Activated CD8-positive, alpha-beta T cell treated with anti-CD3 and anti-CD28 coated beads for 36 hours (primary cell): ENCODE measurements at places on chromosomes 13 and 19.

DNA sequence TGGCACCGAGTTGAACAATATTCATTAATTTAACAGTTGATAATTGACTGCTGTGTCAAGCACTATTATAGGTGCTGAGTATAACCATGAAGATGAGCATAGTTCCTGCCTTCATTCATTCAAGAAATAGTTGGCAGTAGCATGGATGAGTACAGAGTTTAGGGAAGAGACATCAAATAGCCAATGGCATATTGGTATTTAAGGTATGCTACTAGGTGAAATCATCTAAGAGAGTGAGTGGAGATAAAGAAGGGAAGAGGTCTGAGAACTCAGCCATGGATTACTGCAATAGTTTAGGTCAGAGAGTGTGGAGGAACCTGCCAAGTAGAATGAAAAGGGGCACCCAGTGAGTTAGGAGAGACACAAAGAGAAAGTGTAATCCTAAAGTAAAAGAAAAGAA lies 4.9 kb upstream of the HTR2A start:
- no peak for DNase-seq
- peaks cover 17% of the 10 kb centered on the region for H3K27me3 ChIP-seq
- H3K36me3 ChIP-seq, result no peaks in the 10 kb centered on the region
- H3K27ac ChIP-seq, result no peak overlapping the region
- H3K4me3 ChIP-seq, result no peak overlapping the region

DNA sequence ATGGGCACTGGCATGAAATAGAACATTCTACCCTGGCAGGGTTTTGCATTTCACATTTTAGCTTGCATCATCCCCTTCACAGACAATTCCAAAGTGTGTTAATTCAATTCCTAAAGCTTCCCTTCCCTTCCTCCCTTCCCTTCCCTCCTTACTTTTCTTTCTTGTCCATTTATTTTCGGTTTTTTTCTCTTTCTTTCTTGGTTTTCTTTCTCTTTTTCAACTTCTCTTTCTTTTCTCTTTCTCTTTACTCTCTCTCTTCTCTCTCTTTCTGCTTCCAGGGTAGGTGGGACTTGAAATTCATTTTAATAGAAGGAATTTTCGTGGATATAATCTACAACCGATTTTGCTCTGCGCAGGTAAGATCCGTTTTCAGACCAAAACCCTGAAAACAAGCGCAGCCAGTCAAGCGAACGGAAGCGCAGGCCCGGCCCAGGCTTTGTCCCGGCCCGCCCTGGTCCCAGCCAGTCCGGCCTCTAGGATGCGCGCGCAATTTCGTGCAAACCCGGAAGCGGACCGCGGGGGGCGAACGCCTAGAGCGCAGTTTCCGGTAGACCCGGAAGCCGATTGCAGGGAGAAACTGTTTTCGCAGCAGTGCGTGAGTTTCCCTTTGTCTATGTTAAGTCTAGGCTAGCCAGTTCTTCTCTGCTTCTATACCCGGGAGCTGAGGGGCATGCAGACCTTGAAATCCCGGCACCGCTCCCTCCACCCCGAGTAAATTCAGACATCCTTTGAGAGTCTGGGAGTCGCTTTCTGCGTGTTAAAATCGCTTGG lies at the start of gene ZNF528:
TSS of gene ZNF528 (plus strand) at position 540 of the 771 bp plus-strand sequence. CDS start 4,165 bp downstream, outside the sequence.
- H3K27me3 ChIP-seq, result no peaks in the 10 kb centered on the region
- peak within 1 kb of the TSS; percentile 86 for H3K4me3 ChIP-seq
- DNase-seq, result peak; percentile 97
- peaks cover 78% of the 10 kb centered on the region for H3K36me3 ChIP-seq
- peak within 1 kb of the TSS; percentile 93 for H3K27ac ChIP-seq

DNA sequence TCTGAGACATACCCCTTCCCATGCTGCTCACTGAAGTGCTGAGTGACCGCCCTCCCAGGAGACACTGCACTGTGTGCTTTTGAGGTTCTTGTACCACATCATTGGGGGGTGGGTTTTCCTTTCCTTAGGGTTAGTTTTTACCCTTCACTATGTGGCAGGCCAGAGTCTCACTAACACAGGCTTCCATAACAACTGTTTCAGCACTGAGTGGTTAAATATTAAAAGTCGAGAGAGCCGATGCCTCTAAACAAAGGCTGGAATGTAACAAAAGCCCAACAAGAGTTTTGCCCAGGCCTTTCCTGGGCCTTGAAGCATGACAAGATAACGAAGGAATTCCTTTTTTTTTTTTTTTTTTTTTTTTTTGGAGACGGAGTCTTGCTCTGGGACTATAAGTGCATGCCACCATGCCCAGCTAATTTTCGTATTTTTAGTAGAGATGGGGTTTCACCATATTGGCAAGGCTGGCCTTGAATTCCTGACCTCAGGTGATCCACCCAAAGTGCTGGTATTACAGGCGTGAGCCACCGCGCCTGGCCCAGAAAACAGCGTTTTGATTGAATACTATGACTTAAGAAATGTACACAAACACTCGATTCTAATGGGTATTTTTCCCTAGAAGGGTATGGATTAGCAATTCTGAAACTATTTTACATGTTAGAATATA lies 46.5 kb downstream of the ZNF823 start:
- H3K4me1 ChIP-seq, result peaks cover 15% of the 10 kb centered on the region
- peaks cover 5% of the 10 kb centered on the region for H3K36me3 ChIP-seq

GRCh38 chr19:35204799-35205732 lies 23.5 kb downstream of the FAM187B start:
- peaks cover 78% of the 10 kb centered on the region for H3K4me1 ChIP-seq
- H3K27me3 ChIP-seq, result no peaks in the 10 kb centered on the region
- peak overlapping the region; percentile 94 for H3K27ac ChIP-seq
- peak; percentile 62 for DNase-seq
- peaks cover 9% of the 10 kb centered on the region for H3K36me3 ChIP-seq
- H3K4me3 ChIP-seq, result peak overlapping the region; percentile 3

- H3K27me3 ChIP-seq, result peaks cover 4% of the 10 kb centered on the region
- no peaks in the 10 kb centered on the region for H3K4me1 ChIP-seq
- DNase-seq, result peak; percentile 78
- H3K27ac ChIP-seq, result no peak overlapping the region
- no peaks in the 10 kb centered on the region for H3K36me3 ChIP-seq
Observed at GRCh38 chr19:28878862-28879566, 333.9 kb downstream of the UQCRFS1 start.

DNA sequence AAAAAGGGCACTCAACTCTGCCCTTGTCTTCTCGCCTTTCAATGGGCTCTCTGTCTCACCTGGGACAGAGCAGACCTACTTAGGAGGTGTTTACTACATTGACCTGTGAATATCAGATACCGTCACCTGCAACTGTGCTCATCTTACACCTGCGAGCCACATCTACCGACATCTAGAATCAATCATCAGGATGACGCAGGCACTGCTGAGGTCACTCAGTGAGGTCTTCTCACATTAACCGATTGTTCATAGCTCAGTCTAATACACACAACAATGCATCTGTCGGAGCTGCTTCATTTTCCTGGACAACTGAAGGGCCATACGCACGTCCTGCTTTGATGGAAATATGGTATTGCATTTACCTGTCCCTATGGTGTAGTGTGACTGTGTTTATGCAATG lies 211.9 kb downstream of the FGF9 start:
- H3K27ac ChIP-seq, result no peak overlapping the region
- DNase-seq, result no peak
- peaks cover 13% of the 10 kb centered on the region for H3K27me3 ChIP-seq
- no peak overlapping the region for H3K4me3 ChIP-seq
- no peaks in the 10 kb centered on the region for H3K4me1 ChIP-seq

DNA sequence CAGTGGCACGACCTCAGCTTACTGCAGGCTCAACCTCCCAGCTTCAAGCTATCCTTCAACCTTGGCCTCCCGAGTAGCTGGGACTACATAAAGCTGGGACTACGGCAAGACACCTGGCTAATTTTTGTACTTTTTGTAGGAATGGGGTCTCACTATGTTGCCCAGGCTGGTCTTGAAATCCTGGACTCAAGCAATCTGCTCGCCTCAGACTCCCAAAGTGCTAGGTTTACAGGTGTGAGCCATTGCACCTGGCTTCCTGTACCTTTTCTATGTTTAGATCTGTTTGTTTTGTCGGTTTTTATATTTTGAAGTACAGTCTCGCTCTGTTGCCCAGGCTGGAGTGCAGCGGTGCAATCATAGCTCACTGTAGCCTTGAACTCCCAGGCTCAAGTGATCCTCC lies 17.5 kb upstream of the TICAM1 start:
- H3K27ac ChIP-seq, result no peak overlapping the region
- peaks cover 3% of the 10 kb centered on the region for H3K4me1 ChIP-seq
- H3K27me3 ChIP-seq, result no peaks in the 10 kb centered on the region
- H3K36me3 ChIP-seq, result peaks cover 5% of the 10 kb centered on the region
- no peak for DNase-seq

DNA sequence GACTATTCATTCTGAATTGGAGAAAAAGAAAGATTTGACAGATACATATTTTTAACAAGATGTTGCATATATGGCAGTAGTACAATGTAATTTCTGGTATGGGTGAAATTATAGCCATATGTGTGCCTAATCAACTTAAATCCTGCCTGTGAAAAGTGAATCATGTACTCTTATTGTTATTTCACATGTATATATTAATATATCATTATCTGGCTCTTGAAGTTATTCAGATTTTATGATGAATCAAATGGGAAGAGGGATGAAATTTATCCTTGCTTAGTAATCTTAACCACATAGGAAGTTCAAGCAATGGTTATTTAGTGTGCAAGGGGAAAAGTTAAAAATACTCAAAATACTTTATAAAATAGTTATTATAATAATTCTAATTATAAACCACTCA lies 80.5 kb downstream of the GPC6 start:
- H3K27me3 ChIP-seq, result no peaks in the 10 kb centered on the region
- H3K27ac ChIP-seq, result no peak overlapping the region
- no peak overlapping the region for H3K4me3 ChIP-seq
- H3K4me1 ChIP-seq, result no peaks in the 10 kb centered on the region
- no peaks in the 10 kb centered on the region for H3K36me3 ChIP-seq

- peaks cover 15% of the 10 kb centered on the region for H3K27me3 ChIP-seq
- H3K36me3 ChIP-seq, result no peaks in the 10 kb centered on the region
- H3K4me1 ChIP-seq, result peaks cover 11% of the 10 kb centered on the region
Observed at GRCh38 chr13:36814465-36814864, 4.6 kb upstream of the RFXAP start.

GRCh38 chr13:37475966-37476365 lies 122.6 kb downstream of the POSTN start:
- no peaks in the 10 kb centered on the region for H3K36me3 ChIP-seq
- no peak for DNase-seq
- no peak overlapping the region for H3K4me3 ChIP-seq
- H3K27ac ChIP-seq, result no peak overlapping the region
- no peaks in the 10 kb centered on the region for H3K4me1 ChIP-seq

- H3K4me1 ChIP-seq, result peaks cover 15% of the 10 kb centered on the region
- peaks cover 21% of the 10 kb centered on the region for H3K27me3 ChIP-seq
- H3K27ac ChIP-seq, result no peak overlapping the region
- DNase-seq, result peak; percentile 82
- H3K36me3 ChIP-seq, result peaks cover 2% of the 10 kb centered on the region
Observed at GRCh38 chr19:51607920-51608562, 22.2 kb downstream of the SIGLEC5 start.

DNA sequence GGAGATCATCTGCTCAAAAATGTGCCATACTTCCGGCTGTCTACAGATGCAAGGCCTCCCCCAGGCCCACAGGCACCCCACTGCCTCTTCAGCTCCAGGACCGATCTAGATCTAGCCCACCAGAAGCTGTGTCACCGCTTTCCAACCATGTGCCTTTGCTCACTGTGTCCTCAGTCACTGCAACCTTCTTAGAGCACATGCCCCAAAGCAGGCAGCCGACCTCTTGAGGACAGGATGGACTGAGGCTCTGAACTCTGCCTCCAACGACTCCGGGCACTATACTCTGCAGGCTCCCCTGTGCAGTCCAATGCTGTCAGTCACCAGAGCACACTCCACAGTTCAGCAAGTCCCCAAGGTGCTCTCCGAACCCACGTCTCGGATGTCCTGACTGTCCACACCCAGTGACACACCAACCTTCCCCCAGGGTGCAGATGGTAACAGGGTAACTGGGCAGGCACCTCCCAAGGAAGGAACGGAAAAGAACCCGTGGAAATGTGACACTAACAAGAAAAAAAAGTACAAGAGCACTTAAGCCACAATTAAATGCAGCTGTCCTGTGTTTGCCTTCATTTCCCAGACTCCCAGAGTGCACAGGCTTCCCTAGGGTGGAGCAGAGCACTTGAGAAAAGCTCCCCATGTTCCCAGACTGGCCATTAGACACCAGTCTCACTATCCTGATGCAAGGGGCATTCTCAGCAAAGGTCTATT lies 4.8 kb downstream of the STK24 start:
- peaks cover 57% of the 10 kb centered on the region for H3K36me3 ChIP-seq
- peak overlapping the region; percentile 88 for H3K27ac ChIP-seq
- peaks cover 73% of the 10 kb centered on the region for H3K4me1 ChIP-seq

DNA sequence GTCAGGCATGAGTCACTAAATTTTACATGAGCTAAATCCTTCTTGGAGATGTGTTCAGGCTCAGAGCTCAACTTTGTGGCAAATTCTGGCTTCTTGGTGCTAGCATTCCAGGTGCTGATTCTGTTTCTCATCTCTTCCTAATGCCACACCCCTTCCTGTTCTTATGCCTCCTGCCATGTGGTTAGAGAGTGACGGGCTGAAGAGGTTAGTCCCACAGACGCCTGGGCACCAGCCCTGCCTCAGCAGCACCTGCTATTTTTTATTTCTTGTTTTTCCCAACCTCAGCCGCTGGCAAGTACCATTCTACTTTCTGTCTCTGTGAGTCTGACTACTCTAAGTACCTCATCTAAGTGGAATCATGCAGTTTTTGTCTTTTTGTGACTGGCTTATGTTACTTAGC lies 329.5 kb downstream of the KCNRG start:
- peaks cover 9% of the 10 kb centered on the region for H3K27me3 ChIP-seq
- H3K36me3 ChIP-seq, result no peaks in the 10 kb centered on the region
- H3K4me1 ChIP-seq, result peaks cover 4% of the 10 kb centered on the region
- no peak overlapping the region for H3K27ac ChIP-seq
- no peak overlapping the region for H3K4me3 ChIP-seq

GRCh38 chr13:37736045-37736444 lies 133.5 kb downstream of the TRPC4 start:
- H3K4me1 ChIP-seq, result no peaks in the 10 kb centered on the region
- no peak for DNase-seq
- H3K27me3 ChIP-seq, result no peaks in the 10 kb centered on the region
- no peak overlapping the region for H3K27ac ChIP-seq
- H3K36me3 ChIP-seq, result no peaks in the 10 kb centered on the region

- H3K27ac ChIP-seq, result no peak overlapping the region
- no peak for DNase-seq
- H3K27me3 ChIP-seq, result peaks cover 17% of the 10 kb centered on the region
- peaks cover 5% of the 10 kb centered on the region for H3K4me1 ChIP-seq
- no peaks in the 10 kb centered on the region for H3K36me3 ChIP-seq
- H3K4me3 ChIP-seq, result peak overlapping the region; percentile 24
Observed at GRCh38 chr19:677601-678436, 1.6 kb downstream of the FSTL3 start.

GRCh38 chr13:110541526-110541920 lies 20.0 kb downstream of the RAB20 start:
- peaks cover 4% of the 10 kb centered on the region for H3K36me3 ChIP-seq
- no peak overlapping the region for H3K4me3 ChIP-seq
- H3K4me1 ChIP-seq, result no peaks in the 10 kb centered on the region
- H3K27me3 ChIP-seq, result no peaks in the 10 kb centered on the region

DNA sequence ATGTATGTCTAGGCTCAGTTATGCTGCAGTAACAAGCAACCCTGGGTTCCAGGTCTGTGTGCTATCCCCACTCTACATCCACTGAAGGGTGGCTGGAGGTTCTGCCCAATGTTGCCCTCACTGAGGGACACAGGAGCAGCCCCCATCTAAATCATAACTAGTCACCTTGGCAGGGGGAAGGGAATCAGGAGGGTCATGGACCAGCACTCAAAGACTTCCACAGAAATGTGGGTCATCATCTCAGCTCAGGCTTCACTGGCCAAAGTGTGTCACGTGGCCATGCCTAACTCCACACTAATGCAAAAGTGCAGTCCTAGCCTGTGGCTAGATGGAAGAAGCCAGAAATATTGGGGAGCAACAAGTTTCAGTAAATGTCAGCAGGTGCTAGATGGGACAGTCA lies 137.3 kb upstream of the ZNF507 start:
- H3K4me1 ChIP-seq, result no peaks in the 10 kb centered on the region
- DNase-seq, result no peak
- peaks cover 5% of the 10 kb centered on the region for H3K27me3 ChIP-seq
- no peak overlapping the region for H3K4me3 ChIP-seq
